Suprapubic skin (tissue), 4 donors: ENCODE measurements at places on chromosomes 2 and 18. TPM values are rescaled to one million over a fixed set of nuclear protein-coding genes. Genes with fewer than 3 reads are reported as not detected.

DNA sequence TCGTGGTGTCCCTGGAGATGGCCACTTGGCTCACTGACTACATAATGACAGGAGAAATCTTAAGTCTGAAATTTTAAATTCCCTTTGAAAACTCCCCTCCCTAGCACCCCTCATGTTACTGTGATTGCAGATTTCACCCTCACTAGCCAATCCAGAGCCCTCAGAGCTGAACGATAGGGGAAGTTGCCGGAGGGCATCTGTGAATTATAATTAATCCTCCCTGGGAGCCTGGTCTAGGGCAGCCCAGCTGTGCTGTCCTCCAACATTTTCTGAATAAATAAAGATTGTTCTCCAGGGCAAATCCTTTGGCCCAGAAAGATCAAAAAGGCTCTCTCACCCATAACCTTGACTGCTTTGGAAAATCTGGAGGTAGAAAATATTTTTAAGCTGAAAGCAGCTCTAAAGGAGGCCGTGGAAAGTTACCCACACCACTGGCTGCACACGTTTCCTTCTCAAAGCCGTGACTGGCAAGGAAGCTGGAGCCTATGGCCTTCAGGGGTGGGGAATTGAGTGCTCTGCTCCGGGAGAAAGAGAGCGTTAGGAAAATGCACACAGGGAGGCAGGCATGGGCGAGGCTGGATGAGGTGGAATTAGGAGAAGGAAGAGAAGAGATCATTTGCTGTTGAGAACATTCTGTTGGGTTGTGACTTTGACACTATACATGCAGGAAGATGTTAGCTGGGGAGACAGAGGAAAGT lies 68.9 kb upstream of the CNGA3 start:
- no peak for DNase-seq

GRCh38 chr2:184540246-184540789 lies 58.0 kb upstream of the ZNF804A start:
- no peak for DNase-seq

DNA sequence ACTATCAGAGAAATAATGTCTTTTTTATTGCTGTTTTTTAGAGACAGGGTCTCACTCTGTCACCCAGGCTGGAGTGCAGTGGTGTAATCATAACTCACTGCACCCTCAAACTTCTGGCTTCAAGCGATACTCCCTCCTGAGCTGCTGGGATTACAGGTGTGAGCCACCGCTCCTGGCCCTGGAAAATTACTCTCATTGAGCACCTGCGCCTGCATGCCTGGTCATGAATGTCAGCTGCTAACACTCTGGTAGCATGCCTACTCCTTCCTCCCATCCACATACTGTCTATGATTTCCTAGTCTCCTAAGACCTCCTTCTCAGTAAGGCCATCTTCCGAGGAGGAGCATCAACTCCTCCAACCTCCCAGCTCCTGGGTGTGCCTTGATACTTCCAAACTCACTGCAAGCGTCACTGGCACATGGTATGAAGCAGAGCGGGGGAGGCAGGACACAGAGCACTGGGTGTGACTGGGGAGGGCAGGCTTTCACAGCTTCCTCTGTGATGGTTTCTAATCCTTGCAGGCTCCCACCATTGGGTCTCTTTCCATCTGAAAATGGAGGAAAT lies 1.6 kb upstream of the MAP2 start:
- DNase-seq = no peak

GRCh38 chr2:226802573-226802972 lies 3.0 kb upstream of the IRS1 start:
- no peak for DNase-seq

DNA sequence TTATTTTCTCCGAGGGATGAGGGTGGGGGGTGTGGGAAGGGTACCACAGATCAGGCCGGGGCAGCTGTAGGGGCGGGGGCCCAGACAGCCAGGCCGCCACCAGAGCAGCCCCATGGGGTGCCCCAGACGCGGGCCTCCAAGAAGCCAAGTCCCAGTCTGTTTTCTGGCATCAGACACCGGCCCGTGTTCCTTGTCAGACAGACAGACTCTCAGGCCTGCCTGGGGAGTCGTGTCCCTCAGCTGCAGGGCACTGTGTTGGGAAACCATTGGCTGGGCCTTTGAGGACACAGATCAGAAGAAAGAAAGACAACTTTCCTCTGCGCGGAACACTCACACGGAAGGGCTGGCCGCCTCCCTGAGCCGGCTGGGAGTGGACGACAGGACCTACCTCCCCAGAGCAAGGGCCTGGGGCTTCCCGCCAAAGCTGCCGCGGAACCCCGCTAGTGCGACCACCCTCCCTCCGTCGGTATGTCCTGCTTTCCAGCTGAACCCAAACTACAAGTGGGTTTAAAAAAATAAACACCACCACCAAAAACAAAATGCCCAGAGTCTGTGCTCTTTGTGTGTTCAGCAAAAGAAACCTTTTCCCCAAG lies 88.0 kb downstream of the SMAD7 start:
- no peak for DNase-seq

Gene VSNL1
- total RNA-seq = 12.3 TPM
